Activated T-helper 2 cell treated with anti-CD3 and anti-CD28 coated beads, Interferon-gamma antibody, Interleukin-2, Interleukin-4, amounts not matched to agents 10 μg/mL and 5 μg/mL and 100 μg/mL, durations not matched to agents 14 hours and 24 hours and 36 hours (primary cell): ENCODE measurements at places on chromosomes 12 and 14. TPM values are rescaled to one million over a fixed set of nuclear protein-coding genes. Genes with fewer than 3 reads are reported as not detected.

The CACNA2D4 gene
- 6.2 and 10.0 TPM in 2 replicates for total RNA-seq

The ENDOU gene
- total RNA-seq, result not detected in 2 replicates

The SCN8A gene
- 0.25 and 0.39 TPM in 2 replicates for total RNA-seq

The STXBP6 gene
- total RNA-seq, result not detected in 2 replicates

The PLA2G1B gene
- not detected in 2 replicates for total RNA-seq

The VDR gene
- total RNA-seq, result 312 and 317 TPM in 2 replicates

The CCDC38 gene
- 0.07 TPM in 1 of 2 replicates, not detected in the other for total RNA-seq

The SLC39A9 gene
- total RNA-seq, result 43.7 and 46.7 TPM in 2 replicates

The NKX2-1 gene
- not detected in 2 replicates for total RNA-seq

GRCh38 chr14:94110552-94111181 lies at the start of gene IFI27:
Gene IFI27, plus strand, starts transcription at chr14:94110736.
- H3K36me3 ChIP-seq, result no peaks in the 10 kb centered on the region
- no peak for DNase-seq
- H3K27ac ChIP-seq, result no peak within 1 kb of the TSS
- peaks cover 1% of the 10 kb centered on the region for H3K27me3 ChIP-seq

DNA sequence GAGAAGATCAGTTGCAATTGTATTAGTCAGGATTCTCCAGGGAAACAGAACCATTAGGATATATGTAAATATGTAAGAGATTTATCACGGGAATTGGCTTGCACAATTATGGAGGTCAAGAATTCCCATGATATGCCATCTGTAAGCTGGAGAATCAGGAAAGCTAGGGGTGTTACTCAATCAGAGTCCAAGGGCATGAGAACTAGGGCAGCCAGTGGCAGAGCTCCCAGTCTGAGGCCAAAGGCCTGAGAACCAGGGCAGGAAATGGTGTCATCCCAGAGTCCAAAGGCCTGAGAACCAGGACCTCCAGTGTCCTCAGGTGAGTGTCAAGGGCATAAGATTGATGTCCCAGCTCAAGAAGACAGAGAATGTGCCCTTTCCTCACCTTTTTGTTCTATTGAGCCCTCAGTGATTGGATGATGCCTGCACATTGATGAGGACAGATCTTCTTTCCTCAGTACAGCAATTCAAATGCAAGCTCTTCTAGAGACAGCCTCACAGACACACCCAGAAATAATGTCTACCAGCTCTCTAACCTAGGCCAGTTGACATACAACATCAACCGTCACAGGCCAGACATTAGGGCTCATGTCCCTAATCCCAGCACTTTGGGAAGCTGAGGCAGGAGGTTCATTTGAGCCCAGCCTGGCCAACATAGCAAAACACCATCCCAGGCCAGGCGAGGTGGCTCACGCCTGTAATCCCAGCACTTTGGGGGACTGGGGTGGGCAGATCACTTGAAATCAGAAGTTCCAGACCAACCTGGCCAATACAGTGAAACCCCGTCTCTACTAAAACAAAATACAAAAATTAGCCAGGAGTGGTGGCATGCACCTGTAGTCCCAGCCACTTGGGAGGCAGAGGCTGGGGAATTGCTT lies 34.9 kb upstream of the ZNF740 start:
- no peak overlapping the region for H3K4me3 ChIP-seq
- no peak for DNase-seq
- H3K27me3 ChIP-seq, result peaks cover 6% of the 10 kb centered on the region

DNA sequence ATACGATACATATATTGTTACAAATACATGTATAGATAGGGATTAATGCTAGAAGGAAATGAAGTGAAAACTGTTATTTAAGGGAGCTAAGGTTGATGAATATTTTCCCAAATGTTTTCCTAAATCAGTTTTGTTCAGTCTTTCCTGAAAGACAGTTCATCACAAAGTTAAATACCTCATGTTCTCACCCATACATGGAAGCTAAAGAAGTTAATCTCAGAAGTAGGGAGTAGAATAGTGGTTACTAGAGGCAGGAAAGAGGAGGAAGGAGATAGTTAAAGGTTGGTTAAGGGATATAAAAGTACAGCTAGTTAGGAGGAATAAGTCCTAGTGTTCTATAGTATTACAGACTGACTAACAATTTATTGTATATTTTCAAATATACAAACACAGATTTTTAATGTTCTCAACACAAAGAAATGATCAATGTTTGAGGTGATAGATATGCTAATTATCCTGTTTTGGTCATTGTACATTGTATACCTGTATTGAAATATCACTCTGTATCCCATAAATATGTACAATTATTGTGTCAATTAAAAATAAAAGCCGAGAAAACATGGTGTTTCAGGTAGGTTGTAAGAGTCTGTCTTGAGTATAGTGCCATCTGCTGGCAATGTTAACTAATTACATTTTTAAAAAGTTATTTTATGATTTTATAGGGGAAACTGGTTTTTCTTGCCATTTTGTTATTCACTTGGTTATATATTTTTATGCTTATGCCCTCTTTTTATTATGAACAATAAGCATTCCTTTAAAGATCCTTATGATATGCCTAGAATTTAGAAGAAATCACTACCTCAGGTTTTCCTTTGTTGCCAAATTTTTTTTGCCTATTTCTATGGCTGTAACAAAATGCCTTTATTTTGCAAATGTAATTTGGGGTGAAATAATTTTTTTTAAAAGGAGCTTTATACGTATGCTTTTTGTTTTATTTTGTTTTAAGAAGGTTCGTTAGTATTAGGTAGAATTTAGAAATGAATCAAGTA lies 26.9 kb downstream of the ZDHHC17 start:
- peaks cover under 1% of the 10 kb centered on the region for H3K36me3 ChIP-seq
- peaks cover 5% of the 10 kb centered on the region for H3K4me1 ChIP-seq
- H3K4me3 ChIP-seq, result no peak overlapping the region
- DNase-seq, result no peak
- H3K27me3 ChIP-seq, result no peaks in the 10 kb centered on the region

DNA sequence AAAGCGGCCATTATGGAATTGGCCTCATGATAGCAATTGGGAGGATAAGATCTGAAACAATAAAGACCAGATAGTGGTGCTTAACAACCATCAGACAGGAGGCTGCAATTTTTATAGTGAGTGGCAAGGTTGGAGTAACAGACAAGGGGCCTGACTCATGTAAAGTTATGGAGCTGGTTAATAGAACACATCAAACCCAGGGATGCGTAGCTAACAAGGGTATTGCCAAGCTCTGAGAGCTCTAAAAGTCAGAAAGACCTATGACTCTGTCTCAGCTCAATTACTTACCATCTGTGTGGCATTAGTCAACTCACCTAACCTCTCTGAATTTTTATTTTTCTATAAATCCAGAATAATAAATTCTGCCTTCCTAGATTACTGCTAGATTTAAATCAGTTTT lies 1731.5 kb upstream of the FLRT2 start:
- H3K36me3 ChIP-seq, result no peaks in the 10 kb centered on the region
- no peaks in the 10 kb centered on the region for H3K4me1 ChIP-seq
- H3K27me3 ChIP-seq, result no peaks in the 10 kb centered on the region
- DNase-seq, result no peak
- H3K27ac ChIP-seq, result no peak overlapping the region

DNA sequence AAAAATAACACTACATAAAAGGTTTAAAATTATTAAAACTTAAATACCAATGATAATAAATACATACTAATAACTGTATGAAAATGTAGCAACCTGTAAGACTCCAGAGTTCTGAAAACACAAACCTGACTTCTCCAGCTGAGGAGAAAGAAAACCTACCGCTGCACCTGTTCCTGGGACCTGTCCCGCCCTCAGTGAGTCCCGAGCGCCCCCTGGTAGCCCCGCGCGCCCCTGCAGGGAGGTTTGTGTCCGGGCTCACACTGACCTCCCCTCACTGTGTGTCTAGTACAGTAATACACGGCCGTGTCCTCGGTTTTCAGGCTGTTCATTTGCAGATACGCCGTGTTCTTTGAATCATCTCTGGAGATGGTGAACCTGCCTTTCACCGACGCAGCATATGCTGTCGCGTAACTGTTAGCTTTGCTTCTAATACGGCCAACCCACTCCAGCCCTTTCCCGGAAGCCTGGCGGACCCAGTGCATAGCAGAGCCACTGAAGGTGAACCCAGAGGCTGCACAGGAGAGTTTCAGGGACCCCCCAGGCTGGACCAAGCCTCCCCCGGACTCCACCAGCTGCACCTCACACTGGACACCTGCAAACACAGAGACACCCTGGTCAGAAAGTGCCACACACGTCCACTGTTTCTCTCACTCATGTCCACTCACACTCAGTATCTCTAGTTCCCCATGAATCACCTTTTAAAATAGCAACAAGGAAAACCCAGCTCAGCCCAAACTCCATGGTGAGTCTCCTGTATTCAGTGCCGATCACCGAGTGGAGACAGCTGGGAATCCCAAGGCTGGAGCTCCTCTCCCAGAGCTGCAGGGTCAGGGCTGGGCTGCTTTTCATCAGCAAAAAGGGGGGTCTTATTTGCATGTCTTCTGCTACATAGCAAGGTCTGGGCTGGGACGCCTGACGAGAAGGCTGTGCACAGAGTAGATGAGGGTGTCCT lies 1276.3 kb downstream of the TMEM121 start:
- H3K4me3 ChIP-seq, result no peak overlapping the region
- no peaks in the 10 kb centered on the region for H3K4me1 ChIP-seq
- peaks cover 61% of the 10 kb centered on the region for H3K27me3 ChIP-seq
- H3K36me3 ChIP-seq, result no peaks in the 10 kb centered on the region
- DNase-seq, result no peak
- H3K27ac ChIP-seq, result no peak overlapping the region

DNA sequence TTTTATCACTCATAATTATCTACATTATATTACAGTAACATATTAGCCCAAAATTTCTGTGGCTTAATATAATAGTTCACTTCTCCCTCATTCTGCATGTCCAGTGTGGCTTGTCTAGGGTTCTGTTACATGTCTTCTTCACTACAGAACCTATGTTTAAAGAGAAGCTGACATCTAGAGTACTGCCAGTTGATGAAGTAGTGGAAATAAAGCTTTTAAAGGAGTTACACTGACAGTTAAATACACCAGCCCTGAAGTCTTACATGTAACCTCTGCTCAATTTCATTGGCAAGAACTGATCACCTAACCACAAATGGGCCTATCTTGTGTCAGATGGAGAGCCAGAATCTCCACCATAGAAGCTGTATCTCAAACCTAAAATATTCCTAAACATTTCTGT lies 32.9 kb downstream of the RPS6KA5 start:
- H3K27ac ChIP-seq, result no peak overlapping the region
- H3K4me1 ChIP-seq, result peaks cover 64% of the 10 kb centered on the region
- peaks cover 30% of the 10 kb centered on the region for H3K36me3 ChIP-seq
- H3K4me3 ChIP-seq, result no peak overlapping the region

GRCh38 chr12:81377771-81378170 lies 299.9 kb downstream of the ACSS3 start:
- no peaks in the 10 kb centered on the region for H3K4me1 ChIP-seq
- H3K4me3 ChIP-seq, result no peak overlapping the region
- no peak overlapping the region for H3K27ac ChIP-seq

- H3K4me1 ChIP-seq, result no peaks in the 10 kb centered on the region
- DNase-seq, result no peak
- no peaks in the 10 kb centered on the region for H3K36me3 ChIP-seq
- H3K4me3 ChIP-seq, result no peak overlapping the region
- no peaks in the 10 kb centered on the region for H3K27me3 ChIP-seq
These were observed 310.0 kb downstream of the ADAMTS20 start for GRCh38 chr12:43241986-43242385.

DNA sequence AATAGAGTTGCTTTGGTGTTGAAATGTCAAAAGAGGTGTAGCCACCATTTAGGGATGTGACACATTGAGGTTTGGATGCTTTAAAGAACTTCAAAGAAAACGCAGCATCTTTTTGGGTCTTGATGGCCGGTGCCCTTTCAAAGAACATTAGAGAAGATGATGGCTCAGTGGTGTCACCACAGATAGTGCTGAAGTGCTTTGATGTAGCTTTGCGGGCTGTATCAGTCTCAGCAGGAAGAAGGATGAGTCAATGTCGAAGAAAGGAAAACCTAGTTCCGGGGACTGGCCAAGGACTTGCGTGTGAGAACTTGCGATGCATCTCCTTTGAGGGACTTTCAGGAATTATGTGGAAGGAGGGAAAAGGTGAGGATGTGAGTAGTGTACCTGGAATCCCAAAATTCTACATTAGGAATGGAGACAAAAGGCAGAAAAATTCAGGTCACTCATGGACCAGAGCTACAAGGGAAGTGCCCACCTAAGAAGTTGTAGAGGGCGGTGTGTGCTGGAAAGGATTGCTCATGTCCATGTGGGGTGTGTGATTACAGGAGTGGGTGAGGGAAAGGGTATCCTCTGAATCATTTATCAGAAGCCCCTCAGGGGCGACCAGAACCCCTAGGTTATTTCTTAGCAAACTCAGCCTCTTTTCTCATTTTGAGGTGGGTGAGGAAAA lies 39.7 kb upstream of the GZMB start:
- no peaks in the 10 kb centered on the region for H3K27me3 ChIP-seq
- peak; percentile 75 for DNase-seq
- peak overlapping the region; percentile 97 for H3K27ac ChIP-seq
- peak overlapping the region; percentile 73 for H3K4me3 ChIP-seq
- peaks cover 15% of the 10 kb centered on the region for H3K36me3 ChIP-seq
- H3K4me1 ChIP-seq, result peaks cover 78% of the 10 kb centered on the region

DNA sequence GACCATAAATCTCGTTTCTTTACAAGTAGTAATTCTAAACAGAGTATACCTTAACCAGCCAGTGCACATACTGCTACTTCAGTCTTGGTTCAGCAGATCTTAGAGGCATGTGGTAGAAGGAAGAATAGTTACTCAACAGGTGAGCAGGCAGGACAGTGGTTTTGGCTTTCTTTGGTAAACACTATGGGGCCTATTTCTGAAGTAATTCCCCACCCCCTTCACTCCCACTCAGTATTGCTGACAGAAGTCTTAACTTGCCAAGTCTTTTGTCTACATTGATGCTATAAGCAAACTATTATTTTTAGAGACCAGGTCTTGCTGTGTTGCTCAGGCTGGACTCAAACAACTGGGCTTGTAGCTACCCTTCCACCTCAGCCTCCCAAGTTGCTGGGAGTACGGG lies 68.5 kb downstream of the FBXO34 start:
- H3K4me3 ChIP-seq, result no peak overlapping the region
- no peak for DNase-seq
- peak overlapping the region; percentile 78 for H3K27ac ChIP-seq

DNA sequence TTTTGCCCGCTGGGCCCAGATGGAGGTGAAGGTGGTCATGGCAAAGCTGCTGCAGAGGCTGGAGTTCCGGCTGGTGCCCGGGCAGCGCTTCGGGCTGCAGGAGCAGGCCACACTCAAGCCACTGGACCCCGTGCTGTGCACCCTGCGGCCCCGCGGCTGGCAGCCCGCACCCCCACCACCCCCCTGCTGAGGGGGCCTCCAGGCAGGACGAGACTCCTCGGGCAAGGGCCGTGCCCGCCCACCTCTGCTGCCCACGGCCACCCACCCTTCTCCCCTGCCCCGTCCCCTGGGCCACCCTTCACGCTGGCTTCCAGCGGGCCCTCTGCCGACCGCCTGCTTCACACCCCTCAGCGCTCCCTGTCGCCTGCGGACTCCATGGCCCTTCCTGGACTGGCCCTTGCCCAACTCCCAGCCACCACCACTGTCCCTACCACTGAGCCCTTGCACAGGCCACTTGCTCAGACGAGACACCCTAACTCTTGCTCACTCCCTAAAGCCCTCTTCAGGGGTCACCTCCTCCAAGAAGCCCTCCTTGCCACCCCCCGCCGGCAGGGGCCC lies 42.5 kb downstream of the CYP46A1 start:
- H3K4me1 ChIP-seq, result no peaks in the 10 kb centered on the region
- H3K36me3 ChIP-seq, result no peaks in the 10 kb centered on the region
- H3K4me3 ChIP-seq, result no peak overlapping the region
